ENCODE measurements at places on chromosomes 16 and 17.

DNA sequence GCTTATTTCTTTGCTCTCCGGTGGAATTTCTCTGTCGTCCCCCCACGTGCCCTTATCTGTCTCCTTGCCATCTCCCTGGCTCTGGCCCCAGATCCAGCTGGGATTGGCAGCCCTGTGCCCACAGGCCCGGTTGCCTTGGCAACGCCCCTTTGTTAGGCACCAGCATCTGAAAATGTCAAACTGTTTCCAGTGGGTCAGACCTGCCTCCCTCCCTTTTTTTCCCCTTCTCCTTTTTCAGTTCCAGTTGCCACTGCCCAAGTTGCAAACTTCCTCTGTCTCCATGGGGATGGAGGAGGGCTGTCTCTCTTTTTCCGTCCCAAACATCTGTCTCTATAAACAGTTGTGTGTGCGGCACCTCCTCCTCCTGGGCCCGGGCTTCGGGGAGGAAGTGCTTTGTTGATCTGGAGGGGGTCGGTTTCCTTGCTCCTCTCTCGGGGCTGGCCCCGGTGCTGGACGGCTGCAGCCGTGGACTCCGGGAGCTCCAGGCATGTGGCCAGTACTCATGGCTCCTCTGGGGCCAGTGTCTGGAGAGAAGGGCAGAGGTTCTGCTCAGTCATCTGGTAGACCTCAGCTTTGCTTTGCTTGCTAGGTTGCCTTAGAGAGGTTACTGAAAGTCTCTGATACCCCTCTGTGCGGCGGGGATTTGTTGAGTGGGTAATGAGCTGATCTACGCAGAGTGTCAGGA, 35.3 kb downstream of the SOCS3 start:
- peak; percentile 64 for DNase-seq

DNA sequence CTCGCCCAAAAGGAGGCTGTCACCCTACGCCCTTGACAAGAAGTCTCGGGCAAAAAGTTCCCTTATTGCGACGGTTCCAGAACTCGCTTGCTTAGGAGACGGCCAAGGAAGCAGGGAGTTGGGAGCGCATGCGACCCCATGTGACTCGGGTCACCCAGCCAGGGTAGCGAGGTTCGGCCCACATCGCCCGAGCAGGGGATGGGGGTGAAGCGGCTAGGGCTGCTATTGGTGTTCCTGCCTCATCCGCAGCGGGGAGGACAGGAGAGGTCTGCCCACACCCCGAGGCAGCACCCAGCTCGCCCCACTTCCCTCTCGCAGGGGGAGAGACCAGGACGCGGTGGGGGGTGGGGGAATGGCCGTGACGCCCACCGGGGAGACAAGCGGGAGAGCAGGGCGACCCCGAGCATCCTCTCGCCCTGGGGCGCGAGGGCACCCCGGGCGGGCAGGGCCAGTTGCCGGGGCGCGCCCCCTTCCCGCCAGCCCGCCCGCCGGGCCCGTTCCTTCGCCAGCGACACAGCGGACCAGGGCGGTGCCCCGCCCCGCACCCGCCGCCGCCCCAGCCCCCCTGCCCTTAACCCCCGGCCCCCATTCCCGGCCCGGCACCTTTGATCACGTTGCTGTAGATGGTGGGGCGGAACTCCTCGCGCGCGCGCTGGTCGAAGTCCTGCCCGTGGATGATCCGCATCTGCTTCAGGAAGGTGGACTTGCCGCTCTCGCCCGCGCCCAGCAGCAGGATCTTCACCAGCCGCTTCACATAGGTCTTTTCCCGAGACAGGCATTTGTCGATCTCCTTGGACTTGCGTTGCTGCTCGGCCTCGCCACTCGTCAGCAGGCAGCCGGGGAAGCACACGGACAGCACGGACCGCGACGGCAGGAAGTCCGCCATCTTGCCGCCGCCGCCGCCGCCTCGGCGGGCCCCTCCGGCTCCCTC, 567 bp downstream of the GNA13 start:
- DNase-seq: peak; percentile 53

- DNase-seq: no peak
Observed at GRCh38 chr17:81992306-81993102, 15.1 kb downstream of the ASPSCR1 start.

- DNase-seq: no peak
Observed at GRCh38 chr16:30418350-30419181, 11.2 kb downstream of the ZNF771 start.
